Stimulated activated CD4-positive, alpha-beta T cell treated with anti-CD3 and anti-CD28 coated beads, Interleukin-1b, Interleukin-23, amount 100 ng/mL, for 24 hours (primary cell): ENCODE measurements at places on chromosomes 5 and 9.

- DNase-seq, result no peak
Measured at GRCh38 chr5:158606233-158606632, 493.5 kb downstream of the EBF1 start.

DNA sequence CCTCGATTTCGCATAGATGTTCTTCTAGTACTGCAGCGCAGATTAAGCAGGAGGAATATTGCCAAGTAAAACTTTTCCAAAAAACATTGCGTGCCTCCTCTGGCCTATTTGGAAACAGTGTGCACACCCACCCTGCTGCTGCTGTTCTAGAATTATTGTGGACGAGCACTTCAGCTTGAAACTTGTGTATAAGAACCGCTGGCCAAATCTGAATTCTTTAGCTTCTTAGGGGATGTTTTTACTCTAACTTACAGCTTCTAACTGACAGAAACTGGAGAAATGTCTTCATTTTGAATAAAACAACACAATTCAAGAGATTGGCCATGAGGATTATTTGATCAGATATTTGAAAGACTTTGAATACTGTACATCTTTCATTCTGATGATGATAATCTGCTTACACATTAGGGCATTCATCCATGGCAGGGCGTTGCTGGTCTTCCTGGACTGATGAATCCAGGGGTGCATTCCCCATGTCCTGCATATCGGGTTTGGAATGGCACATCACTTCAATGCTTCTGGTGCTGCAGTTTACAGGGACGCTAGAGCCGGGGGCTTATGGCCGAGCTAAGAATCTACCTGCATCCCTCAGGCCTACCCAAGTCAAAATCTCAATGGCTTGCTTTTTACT, 6.5 kb downstream of the ADAMTS16 start:
- DNase-seq, result no peak

- DNase-seq, result no peak
Measured at GRCh38 chr9:35075358-35075757, 2.9 kb upstream of the VCP start.

GRCh38 chr9:136508729-136509500, 26.1 kb upstream of the SEC16A start:
- no peak for DNase-seq

- no peak for DNase-seq
Measured at GRCh38 chr9:126009047-126009446, 261.9 kb downstream of the PBX3 start.

DNA sequence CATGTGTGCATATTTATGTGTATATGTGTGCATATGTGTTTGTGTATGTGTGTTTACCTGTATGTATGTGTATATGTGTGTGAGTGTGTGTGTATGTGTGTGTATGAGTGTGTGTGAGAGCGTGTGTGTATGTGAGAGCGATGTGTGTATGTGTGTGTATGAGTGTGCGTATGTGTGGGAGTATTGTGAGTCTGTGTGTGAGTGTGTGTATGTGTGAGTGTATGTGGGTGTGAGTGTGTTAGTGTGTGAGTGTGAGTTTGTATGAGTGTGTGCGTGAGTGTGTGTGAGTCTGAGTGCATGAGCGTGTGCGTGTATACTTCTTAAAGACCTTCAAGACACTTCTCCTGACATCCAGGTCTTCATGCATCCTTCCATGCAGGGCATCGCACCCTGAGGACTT, 49.6 kb downstream of the CFAP77 start:
- DNase-seq, result no peak

DNA sequence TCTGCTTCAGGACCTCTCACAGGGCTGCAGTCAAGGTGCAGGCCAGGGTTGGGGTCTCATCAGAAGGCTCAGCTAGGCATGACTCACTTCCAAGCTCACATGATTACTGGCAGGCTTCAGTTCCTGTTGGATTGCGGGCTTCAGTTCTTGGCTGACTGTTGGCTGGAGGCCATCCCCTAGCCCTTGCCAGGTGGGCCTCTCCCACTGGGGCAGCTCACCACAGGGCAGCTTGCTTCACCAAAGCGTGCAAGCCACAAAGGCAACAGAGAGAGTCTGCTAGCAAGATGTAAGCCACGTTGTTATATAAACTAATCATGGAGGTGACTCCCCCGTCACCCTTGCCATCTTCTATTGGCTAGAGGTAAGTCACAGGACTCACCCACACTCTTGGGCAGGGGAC, 14.4 kb downstream of the CPLX2 start:
- DNase-seq, result no peak

DNA sequence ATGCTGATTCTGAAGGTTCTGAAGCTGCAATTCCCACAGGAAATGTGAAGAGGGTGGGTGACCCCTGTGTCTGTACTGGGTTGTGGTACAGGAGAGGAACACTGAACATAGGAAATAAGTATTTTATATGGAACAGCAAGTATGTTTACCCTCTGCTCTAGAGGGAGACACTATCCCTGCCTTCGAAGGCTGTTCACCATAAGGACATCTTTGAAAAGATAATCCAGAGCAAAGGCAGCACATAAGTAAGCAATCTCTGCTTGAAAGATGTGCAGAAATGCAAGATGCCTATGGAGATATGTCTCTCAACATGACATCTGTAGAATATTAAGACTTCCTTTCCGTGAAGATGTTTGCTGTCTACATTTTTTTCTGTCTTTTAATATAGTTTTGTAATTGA, 184.4 kb upstream of the EFNA5 start:
- no peak for DNase-seq
